ENCODE measurements at places on chromosomes 6 and 20.

DNA sequence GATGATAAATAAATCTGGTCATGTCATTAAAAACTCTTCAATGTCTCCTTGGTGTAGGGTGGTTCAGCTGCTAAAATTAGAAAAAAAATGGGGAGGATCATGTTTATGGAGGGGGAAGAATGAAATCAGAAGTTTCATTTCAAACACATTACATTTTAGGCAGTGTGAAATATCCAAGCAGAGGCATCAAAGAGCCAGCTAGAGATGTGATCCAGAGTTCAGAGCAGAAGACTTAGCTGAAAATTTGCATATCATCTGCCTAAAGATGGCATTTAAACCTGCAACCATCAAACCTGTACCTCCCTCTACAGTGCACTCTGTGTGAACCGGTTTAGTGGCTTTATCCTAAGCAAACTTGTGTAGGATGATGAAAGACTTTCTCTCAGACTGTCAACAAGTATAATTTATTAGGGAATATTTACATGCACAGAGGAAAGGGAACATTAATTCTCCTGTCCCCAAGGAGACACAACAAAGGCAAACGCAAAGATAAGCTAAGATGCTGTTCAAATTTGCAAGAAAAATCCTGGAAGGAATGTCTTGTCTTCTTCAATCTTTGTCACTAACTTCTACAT is 84.8 kb upstream of the PLEKHG1 start:
- DNase-seq, result no peak

- DNase-seq, result no peak
Measured at GRCh38 chr6:148723484-148723883, 23.3 kb upstream of the UST start.

- no peak for DNase-seq
Measured at GRCh38 chr6:63537959-63538300, 34.4 kb upstream of the LOC128125822 start.

GRCh38 chr6:40819182-40819834 is 219.7 kb downstream of the UNC5CL start:
- no peak for DNase-seq

DNA sequence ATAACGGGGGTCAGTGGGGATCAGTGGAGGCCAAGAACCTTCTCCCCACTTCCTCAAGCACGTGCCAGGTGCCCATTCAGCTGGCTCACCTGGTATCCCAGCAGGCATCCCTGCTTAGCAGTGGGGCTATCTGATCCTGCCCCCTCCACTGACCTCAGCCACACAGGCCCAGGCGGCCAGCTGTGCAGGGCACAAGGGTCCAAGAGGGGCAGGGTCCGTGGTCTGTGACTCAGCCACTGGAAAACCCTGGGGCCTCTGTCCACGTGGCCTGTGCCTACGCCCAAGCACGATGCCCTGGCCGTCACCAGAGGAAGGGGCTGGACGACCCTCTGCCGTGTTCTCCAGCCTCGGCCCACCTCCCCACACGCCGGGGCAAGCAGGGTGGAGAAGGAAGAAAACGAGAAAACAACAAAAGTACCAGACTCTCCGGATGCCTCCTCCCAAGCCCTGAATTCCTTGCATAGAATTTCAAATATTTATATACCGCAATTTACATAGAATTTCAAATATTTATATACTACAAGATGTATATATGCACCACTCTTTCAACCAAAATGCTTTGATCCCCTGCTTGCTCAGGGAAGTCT is 12.1 kb downstream of the PXDC1 start:
- DNase-seq, result no peak

- no peak for DNase-seq
Measured at GRCh38 chr20:44109951-44110361, 77.0 kb downstream of the JPH2 start.

DNA sequence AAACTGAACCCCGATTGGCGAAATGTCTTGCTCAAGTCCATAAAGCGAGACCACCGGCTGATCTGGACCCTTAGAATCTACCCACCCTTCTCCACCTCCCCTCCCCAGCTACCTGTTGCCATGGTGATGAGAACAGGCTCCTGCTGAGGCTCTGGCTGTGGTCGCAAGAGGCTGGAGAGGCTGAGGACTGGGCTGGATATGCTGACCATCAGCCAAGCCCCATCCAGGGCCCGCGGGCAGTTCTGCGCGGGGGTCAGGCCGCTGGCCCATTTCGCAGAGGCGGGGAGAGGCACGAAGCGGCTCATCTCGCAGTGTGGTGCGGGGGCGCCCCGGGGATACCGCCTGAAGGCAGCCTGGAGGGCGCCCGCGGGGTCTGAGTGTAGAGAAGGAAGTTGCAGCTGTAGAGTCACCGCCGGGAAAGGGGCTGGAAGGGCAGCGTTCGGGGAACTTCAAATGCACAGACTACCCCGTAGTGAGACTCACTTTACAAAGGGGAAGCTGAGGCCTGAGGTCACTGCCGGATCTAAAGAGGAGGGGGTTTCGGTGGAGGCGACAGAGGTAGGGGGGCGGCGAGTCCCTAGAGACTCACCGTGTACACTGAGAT is 671 bp downstream of the TAPBP start:
- peak; percentile 24 for DNase-seq

- DNase-seq, result peak; percentile 43
Measured at GRCh38 chr20:41697861-41698559, 79.8 kb upstream of the CHD6 start.

DNA sequence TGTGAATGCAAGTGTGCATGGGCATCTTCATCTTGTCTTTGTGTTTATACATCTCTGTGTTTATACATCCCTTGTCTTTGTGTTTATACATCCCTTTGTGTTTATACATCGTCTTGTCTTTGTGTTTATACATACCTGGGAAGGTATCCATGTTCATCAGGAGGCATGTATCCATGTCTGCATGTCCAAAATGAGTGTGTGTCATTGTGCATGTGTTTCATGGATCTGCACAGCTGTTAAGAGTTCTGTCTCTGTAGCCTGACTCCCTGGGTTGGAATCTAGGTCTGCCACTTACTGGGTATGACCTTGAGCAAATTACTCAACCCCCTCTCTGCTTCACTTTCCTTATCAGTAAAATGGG is 50.1 kb upstream of the SIRPA start:
- no peak for DNase-seq

DNA sequence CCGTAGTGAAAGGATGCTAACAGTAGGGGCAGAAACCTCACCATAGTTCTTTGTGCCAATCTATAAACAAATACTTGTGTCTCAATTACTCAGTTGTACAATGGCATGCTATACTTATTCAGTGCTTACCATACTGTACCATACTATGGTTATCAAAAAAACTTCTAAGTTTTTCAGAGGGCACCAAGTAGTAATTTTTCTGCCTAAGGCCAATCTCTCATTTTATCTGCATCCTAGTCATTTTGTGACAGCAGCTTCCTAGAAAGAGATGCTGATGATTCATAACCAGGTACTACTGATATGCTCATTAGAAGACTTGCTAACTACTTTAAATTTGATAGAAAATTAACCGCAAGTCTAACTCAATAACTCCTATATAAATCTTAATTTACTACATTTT is 42.9 kb downstream of the TMEM244 start:
- no peak for DNase-seq

- DNase-seq, result no peak
Measured at GRCh38 chr20:62906209-62906608, 20.1 kb downstream of the DIDO1 start.

GRCh38 chr6:151241853-151242252 is 2.1 kb downstream of the AKAP12 start:
- no peak for DNase-seq

DNA sequence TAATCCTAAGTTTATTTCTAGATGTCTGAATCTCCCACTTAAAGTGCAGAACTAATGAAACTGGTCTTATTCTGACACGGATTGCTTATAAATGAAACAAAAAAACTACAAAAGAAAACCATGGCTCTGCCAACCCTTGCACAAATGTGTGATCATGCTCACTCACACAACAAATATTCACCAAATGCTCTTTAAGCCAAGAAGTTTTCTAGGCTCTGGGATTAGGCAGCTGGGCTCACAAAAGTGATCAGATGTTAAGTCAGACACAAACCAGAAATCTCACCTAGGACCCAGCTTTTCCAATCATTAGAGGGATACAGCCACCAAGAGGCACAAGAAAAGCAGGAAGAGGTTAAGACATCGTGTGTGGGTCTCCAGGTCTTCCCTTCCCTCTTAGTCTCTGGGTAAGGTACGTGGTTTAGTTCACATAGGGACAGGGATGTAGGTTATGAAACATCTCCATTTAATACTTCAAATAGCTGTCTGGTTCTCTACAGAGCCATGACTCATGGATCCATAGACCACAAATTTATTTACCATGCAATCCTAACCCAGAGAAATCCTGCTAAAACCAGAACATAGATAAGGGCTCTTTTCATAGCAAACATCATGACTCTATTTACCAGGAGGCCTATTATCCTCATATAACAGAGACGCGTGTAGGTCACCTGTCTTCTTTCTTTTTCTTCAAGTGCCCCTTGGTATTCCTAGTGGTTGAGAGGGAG is 165.2 kb downstream of the WDR27 start:
- no peak for DNase-seq

DNA sequence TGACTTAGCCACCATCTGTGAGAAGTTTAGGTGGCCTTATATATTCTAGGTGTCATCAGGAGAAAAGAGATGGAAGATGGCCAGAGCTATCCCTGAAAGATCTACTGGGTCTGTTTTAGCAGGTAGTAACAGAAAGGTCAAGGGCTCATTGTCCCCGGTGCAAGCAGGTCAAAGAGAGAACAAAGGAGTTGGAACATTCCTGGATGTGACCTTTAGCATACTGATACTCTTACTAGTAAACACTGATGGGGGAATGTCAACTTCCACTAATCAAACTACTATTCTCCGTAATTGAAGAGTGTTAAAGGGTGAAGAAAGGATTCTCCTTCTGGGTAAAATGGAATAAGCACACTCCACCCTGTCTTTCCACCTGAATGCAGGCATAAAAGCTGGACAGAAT is 4.0 kb upstream of the MCUR1 start:
- DNase-seq, result no peak

GRCh38 chr6:168113226-168113625 is 34.2 kb upstream of the FRMD1 start:
- DNase-seq, result no peak

- no peak for DNase-seq
Measured at GRCh38 chr6:44650495-44650894, 263.0 kb downstream of the CDC5L start.

DNA sequence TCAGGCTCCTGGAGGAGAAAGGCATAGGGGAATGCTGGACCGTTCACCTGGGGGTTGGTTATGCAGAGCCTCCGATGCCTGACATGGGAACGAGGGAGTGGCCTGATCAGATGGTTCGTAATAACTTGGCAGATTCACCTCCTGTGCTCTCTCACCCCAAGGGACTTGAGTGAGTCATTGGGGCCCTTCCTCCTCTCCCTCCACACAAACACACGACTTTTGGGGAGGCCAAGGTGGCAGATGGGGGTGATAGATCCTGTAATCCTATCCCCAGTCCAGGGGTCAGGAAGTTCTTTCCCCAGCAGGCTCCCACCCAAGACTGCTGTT is 45.6 kb upstream of the ARFGEF2 start:
- no peak for DNase-seq

GRCh38 chr6:41546866-41547798 is 951 bp downstream of the FOXP4 start:
- DNase-seq, result peak; percentile 35

GRCh38 chr6:106547601-106548453 is 81.5 kb downstream of the RTN4IP1 start:
- DNase-seq, result peak; percentile 64

DNA sequence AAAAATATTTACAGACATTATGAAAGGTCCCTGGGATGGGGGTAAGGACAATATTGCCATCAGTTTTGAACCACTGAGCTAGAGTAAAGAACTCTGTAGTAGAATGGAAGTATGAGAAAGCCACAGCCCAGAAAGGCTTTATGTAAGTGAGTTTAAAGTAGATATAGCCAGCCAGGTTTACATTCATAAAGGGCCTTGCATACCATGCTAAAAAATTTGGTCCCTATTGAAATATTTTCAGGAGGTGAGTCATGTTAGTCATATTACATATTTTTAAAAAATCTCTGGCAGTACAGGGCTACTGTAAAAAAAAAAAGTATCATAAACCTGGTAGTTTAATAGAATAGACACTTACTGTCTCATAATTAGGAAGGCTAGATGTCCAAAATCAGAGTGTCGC is 3.5 kb downstream of the ZKSCAN8 start:
- no peak for DNase-seq

- DNase-seq, result no peak
Measured at GRCh38 chr6:80145921-80146320, 39.5 kb downstream of the BCKDHB start.

- no peak for DNase-seq
Measured at GRCh38 chr6:22072949-22073348, 223.9 kb downstream of the PRL start.

DNA sequence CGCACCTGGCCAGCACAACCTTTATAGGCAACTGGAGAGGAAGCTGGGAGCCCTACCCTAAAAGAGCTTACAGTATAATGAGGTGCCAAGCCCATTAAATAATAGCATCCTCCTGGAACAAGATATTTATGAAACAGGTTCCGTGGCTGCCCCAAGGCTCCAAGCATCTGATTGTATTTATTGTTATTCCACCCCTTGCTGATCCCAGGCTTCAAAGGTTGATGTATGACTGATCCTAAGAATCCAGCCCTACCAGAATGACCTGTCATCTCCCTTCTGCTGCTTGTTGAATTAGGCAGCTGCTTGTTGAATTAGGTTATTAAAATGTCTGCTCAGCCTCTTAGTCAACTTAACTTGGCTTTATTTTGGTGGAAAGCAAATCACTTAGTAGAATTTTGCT is 35.2 kb upstream of the SASH1 start:
- DNase-seq, result no peak

- no peak for DNase-seq
Measured at GRCh38 chr6:168601546-168601945, 160.6 kb downstream of the SMOC2 start.

- no peak for DNase-seq
Measured at GRCh38 chr6:17845598-17845997, 138.9 kb upstream of the NUP153 start.

DNA sequence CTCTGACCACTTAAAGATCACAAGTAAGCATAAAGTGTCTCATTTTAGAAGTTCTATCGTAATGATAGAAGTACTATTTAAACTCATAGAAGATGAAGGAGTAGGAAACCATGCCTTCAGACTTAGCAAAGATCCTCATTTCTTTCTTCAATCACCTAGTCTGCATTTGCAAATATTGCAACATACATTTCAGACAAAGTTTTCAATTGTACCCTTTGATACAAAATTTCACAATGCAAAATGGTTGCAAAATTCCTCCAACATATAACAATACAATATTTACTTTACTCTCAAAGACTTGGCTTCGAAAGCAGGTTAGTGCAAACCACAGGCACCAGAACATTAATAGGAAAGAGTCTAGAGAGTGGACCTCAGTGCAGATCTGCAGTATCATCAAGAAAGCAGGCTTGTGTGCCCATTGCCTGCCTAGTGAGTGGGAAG is 16.1 kb upstream of the ROS1 start:
- DNase-seq, result no peak
